ENCODE measurements at places on chromosomes 5 and 9. TPM values are rescaled to one million over a fixed set of nuclear protein-coding genes. Genes with fewer than 3 reads are reported as not detected.

DNA sequence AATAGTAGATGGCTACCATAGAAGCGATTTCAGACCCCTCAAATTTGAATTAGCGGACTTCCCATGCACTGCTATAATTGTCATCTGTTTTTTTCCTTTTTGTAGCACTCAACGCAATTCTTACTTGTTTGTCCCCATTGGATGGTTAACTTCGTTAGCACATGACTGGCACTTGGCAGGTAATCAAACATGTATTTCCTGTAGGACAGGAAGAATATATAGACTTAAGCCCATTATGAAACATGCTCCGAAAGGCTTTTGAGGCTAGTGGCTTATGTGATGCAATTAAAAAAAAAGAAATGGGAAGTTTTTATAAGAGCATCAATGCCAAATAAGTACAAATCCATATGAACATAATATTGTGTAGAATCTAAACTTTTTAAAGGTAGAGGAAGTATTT, 301.2 kb downstream of the PSAT1 start:
- DNase-seq, result no peak

DNA sequence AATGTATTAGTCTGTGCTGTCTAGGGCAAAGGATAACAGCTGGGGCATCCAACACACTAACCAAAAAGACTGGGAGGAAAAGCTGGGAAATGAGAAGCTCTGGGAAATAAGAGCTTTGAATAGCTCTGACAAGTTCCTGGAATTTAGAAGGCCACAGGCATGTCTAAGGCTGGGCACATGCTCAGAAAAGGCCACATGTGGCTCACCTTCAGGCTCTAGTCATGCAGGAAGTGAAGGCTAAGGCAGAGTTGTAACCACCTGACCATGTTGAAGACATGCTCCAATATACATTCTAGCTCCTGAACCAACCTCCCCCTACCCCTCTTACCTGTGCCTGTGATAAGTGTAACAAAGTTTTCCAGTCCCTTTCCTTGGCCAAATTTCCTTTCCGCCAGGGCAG, 31.7 kb downstream of the CLTA start:
- no peak for DNase-seq

DNA sequence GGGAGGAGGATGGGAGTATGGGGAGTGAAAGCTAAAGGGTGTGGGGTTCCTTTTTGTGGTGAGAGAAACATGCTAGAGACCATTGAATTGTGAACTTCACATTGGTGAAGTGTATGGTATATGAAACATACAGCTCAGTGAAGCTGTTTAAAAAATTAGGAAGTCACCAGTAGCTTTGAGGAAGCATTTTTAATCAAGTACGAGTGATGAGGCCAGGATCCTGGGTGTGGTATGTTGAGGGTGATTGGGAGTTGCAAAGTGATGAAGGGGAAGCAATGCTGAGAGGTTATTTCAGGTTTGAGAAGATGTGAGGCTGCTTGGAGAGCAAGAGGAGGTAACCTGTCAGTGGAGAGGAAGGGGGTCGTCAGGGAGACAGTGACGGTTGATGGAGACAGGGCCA, 22.7 kb upstream of the CLK4 start:
- DNase-seq, result no peak

DNA sequence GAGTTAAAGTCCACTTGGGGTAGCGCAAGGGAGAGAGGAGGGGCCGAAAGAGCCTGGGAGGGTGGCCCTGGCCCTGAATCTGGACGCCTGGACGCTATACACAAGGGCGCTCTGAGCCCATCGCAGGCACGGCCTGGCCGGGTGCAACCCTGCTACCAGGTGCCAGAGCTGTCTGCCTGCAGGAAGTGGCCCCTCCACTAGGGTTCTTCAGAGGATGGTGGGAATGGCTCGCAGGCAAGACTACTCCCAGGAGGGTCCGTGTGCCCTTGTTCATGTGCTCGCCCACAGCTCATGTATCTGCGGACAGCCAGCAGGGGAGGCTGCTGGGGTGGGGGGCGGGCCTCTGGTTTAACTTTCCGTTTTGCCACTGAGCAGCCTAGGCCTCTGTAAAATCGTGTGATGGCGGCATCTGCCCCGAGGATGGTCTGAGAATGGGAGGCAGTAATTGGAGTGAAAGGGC, 1.4 kb upstream of the NKD2 start:
- DNase-seq, result no peak

DNA sequence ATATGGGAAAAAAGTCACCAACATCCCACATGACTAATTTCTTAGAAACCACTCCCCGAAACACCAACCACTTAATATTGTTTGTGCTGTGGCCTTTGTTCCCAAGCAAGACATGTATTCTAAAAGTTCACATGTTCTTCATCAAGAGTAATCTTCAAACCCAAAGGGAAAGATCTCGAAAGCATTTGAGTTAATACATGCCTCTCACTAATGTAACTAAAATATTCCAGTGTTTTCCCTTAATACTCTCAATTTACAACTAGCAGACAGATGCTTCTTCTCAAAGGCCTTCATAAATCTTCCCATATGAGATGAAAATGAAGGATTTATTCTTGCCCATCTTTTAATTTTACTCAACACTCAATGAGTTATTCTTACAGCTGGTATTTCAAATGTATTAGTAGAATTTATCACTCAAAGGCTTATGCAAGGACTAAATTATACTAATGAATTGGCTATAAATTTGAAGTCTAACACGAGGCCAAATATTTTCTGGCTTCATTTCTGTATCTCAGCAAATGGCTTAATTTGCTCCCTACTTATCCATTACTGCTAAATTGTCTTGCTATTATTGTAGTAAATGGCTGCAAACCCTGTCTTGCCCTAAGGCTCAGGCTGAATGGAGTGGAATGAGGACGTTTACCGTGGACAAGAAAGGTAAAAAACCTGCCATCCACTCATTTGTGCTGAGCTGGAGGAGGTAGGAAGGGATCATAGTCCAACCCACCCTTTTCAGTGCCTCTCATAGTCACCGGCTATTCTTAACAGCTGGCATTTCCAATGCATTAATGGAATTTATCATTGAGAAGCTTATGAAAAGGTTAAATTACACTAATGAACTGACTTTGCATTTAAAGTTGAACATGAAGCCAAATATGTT, 474.4 kb downstream of the RASEF start:
- no peak for DNase-seq

DNA sequence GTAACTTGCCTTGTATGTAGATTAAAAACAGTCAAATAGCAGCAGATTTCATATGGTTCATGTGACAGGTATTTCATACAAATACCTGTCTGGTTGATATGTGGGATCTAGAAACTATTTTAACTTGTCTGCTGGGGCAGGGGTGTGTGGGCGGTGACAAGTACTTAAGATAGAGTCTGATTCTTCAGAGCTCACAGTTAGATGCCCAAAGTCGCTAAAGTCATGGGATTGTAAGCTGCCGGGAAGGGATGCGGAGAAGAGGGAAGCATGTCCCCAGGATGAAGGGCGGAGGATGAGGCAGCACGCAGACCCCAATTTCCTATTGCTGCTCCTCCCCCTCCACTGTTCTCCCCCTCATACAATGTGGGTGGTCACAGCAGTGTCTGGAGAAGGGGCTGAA, 13.3 kb downstream of the ANXA6 start:
- no peak for DNase-seq

- no peak for DNase-seq
Observed at GRCh38 chr9:134598884-134599245, 42.7 kb upstream of the COL5A1 start.

GRCh38 chr5:90518661-90519060, 10.7 kb downstream of the LYSMD3 start:
- DNase-seq, result no peak

- no peak for DNase-seq
Observed at GRCh38 chr5:80151890-80152289, 104.0 kb downstream of the SERINC5 start.

- DNase-seq, result no peak
Observed at GRCh38 chr9:16653491-16654399, 216.7 kb downstream of the BNC2 start.

DNA sequence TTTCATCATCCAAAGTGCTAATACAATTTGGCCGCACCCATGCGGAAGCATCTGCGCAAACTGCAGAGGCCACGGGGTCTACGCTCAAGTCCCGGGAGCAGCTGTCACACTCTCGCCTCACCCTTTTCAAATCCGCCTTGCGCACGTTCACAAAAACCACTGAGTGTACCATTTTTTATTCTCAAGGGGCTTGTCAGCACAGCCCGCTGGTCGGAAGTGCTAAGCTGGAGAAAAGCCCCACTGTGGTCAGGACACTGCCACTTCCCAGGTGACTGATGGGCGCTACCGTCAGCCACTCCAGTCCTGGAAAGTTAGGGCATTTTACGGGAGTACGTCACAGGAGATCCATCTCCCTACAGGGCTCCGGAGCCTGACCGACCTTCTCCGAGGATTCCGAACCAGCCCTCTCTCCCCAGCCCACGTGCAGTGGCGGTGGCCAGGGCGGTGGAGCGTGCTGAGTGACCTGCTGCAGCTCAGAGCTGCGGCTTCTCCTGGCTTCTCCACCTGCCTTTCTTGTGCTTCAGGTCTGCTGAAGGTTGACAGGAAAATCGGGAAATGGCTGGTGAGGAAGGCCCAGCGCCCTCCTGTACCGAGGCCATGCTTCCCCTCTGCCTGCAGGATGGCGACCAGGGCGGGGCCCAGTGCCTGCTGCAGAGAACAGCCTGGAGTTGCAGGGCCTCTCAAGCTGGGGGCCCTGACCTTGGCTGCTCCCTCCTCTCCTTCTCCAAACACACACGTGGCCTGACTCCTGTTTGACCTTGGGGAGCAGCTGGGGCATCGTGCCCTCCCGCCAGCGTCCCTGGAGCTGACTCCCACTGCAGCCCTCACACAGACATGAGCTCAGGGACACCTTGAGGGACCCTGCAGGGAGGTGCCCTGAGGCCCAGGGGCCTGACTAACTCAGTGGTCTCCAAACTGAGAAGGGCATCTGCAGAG, 14.3 kb downstream of the RASGEF1C start:
- no peak for DNase-seq

DNA sequence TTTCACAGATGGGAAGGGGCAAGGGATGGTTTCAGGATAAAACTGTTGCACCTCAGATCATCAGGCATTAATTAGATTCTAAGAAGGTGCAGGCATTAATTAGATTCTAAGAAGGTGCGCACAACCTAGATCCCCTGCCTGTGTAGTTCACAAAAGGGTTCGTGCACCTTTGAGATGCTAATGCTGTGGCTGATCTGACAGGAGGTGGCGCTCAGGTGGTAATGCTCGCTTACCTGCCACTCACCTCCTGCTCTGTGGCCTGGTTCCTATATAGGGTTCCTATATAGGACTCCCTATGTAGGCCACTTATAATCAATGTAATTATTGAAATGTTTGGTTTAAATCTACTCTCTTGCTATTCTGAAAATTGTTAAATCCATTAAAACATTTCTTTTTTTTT, 171.0 kb downstream of the MSX2 start:
- DNase-seq, result no peak

DNA sequence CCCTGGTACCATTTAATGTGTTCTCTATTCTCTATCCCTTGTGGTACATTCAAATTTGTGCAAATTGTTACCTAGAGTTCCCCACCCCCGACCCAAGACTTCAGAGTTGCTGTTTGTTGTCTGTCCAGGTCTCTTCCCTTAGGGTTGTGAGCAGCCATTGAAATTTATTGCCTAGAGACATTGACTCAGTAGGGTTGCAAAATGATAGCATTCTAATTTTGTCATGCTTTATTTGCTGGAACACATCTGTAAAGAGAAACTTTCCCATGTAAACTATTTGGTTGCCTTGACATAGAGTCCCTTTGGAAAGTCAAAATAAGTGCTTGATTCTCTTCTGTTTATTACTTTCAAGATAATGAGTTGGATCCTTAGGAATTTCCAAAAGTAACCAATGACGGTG, 91.7 kb upstream of the KLF9 start:
- DNase-seq, result no peak

The ALDH1A1 gene
- total RNA-seq, result 0.35 TPM

The CCNO gene
- not detected for total RNA-seq

The HSD17B3 gene
- total RNA-seq, result not detected

The CRB2 gene
- 0.03 TPM for total RNA-seq

Data from activated T-cell treated with anti-CD3 and anti-CD28 coated beads, Interleukin-2, amount 50 U/mL, for 4 hours (primary cell).